Left ventricle myocardium inferior (tissue), 1 donor: ENCODE measurements at places on chromosomes 2 and 18.
A peak's percentile ranks its signal among the peaks of the same experiment; 100 is the strongest.

- no peaks in the 10 kb centered on the region for H3K36me3 ChIP-seq
- peak overlapping the region; percentile 80 for H3K27ac ChIP-seq
- no peaks in the 10 kb centered on the region for H3K27me3 ChIP-seq
- no peak for DNase-seq
- no peak overlapping the region for H3K4me3 ChIP-seq
These were observed 218.9 kb downstream of the BCL2 start for GRCh38 chr18:63100630-63101055.

- H3K27ac ChIP-seq: no peak overlapping the region
- no peak for DNase-seq
- no peak overlapping the region for H3K4me3 ChIP-seq
- H3K4me1 ChIP-seq: peaks cover 13% of the 10 kb centered on the region
- no peaks in the 10 kb centered on the region for H3K36me3 ChIP-seq
- H3K27me3 ChIP-seq: peaks cover 6% of the 10 kb centered on the region
These were observed 72.9 kb upstream of the STK39 start for GRCh38 chr2:168320267-168320666.

- no peaks in the 10 kb centered on the region for H3K36me3 ChIP-seq
- no peaks in the 10 kb centered on the region for H3K4me1 ChIP-seq
- DNase-seq: no peak
- no peak overlapping the region for H3K27ac ChIP-seq
- no peak overlapping the region for H3K4me3 ChIP-seq
- H3K27me3 ChIP-seq: no peaks in the 10 kb centered on the region
These were observed 173.9 kb upstream of the CDH2 start for GRCh38 chr18:28350821-28351220.

DNA sequence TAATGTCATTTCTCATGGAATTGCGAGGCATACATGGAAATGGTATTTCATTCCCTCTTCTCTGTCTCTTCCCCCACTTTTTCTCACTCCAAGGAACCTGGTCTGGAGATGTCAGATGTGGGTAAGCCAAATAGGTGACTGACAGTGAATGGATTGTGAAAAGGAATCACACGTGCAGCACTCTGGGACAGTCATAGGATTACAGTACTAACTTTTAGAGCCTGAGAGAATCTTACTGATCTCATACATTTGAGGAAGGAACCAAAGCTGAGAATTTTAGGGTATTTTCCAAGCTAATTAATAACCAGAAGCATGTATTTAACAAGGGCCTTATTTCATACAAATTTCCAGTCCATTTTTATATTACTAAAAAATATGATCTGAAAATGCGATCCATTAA is 58.1 kb upstream of the ERBB4 start:
- DNase-seq: no peak
- H3K27me3 ChIP-seq: no peaks in the 10 kb centered on the region
- H3K4me3 ChIP-seq: no peak overlapping the region
- no peaks in the 10 kb centered on the region for H3K4me1 ChIP-seq

DNA sequence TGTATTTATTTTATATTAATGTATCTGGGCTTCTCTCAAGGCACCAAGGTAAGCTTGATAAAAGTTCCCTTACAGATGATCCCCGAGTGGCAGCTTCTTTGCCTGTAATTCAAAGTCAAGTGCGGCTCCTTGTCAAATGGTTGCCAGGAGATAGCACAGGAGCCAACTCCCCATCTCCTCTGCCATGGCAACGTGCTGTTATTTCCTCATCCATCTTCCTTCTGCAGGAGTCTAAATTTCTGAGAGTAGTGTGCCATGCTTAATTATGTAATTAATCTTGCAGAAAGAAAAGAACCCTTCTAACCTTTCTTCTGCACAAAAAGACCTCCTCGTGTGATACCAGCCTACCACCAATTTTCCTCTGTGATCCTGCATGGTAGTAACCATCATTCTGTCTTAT is 46.2 kb upstream of the ACMSD start:
- H3K27me3 ChIP-seq: peaks cover 22% of the 10 kb centered on the region
- DNase-seq: no peak
- no peak overlapping the region for H3K27ac ChIP-seq

DNA sequence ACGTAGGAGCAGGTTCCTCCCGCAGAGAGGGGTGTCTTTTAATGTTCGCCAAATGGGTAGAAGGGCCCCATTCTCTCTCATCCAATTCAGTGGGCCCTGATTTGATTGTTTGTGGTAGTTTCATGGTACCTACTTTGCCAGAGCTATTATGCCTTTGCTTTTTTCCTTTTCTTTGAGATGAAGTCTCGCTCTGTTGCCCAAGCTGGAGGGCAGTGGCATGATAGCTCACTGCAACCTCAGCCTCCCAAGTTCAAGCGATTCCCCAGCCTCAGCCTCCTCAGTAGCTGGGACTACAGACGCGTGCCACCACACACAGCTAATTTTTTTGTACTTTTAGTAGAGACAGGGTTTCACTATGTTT is 59.7 kb downstream of the DDX1 start:
- H3K27ac ChIP-seq: no peak overlapping the region
- peaks cover 10% of the 10 kb centered on the region for H3K4me1 ChIP-seq
- H3K36me3 ChIP-seq: no peaks in the 10 kb centered on the region
- no peak overlapping the region for H3K4me3 ChIP-seq

DNA sequence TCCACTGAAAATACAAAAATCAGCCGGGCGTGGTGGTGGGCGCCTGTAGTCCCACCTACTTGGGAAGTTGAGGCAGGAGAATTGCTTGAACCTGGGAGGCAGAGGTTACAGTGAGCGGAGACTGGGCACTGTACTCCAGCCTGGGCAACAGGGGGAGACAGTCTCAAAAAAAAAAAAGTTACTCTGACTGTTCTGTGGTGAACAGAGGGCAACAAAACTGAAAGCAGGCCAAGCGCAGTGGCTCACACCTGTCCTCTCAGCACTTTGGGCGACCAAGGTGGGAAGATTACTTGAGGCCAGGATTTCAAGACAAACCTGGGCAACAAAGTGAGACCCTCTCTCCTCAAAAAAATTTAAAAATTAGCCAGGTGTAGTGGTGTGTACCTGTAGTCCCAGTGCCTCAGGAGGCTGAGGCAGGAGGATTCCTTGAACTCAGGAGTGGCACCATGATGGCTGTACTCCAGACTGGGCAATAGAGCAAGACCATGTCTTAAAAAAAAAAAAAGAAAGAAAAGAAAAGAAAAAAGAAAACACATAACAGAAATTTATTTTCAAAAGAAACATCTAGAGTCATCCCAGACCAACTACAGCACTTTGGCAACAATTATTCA is 13.6 kb upstream of the RTN4 start:
- DNase-seq: no peak
- no peak overlapping the region for H3K27ac ChIP-seq

DNA sequence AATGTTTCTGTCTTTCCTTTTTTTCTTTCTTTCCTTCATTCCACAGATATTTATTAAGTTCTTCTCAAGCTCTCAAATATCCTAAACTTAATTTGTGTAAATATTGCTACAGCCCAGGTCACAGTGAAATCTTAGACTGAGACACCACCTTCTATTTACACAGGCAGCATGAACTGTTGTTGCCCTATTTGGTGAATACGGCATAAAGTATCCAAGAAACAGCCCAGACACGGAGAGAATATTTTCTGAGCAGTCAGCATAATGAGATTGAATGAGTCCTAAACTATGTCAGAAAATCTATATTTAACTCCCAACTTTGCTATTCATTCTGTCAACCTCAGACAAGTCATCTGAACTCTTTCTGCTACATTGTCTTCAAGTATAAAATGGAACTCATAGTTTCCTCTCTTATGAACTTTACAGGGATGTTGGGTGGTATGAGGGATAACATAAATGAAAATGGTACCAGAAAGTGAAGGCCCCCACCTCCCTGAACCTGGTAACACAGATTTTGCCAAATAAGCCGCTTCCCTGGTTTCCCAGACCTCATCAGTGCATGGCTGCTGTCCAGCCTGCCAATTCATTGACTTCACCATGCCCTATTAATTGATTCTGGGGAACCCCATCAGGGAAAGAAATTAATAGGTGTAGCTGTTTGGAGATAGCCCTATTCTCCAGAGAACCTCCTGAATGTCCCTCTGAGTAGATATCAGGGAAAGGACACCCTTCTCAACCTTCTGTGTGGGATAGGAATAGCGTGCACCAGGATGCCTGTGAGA is 235.9 kb downstream of the SETBP1 start:
- H3K4me3 ChIP-seq: no peak overlapping the region
- no peak overlapping the region for H3K27ac ChIP-seq
- H3K4me1 ChIP-seq: peaks cover 22% of the 10 kb centered on the region
- H3K27me3 ChIP-seq: peaks cover 4% of the 10 kb centered on the region
- no peak for DNase-seq

- H3K4me3 ChIP-seq: no peak overlapping the region
- H3K27me3 ChIP-seq: peaks cover 12% of the 10 kb centered on the region
- no peak overlapping the region for H3K27ac ChIP-seq
These were observed 4.0 kb upstream of the DSG2 start for GRCh38 chr18:31493941-31494340.

DNA sequence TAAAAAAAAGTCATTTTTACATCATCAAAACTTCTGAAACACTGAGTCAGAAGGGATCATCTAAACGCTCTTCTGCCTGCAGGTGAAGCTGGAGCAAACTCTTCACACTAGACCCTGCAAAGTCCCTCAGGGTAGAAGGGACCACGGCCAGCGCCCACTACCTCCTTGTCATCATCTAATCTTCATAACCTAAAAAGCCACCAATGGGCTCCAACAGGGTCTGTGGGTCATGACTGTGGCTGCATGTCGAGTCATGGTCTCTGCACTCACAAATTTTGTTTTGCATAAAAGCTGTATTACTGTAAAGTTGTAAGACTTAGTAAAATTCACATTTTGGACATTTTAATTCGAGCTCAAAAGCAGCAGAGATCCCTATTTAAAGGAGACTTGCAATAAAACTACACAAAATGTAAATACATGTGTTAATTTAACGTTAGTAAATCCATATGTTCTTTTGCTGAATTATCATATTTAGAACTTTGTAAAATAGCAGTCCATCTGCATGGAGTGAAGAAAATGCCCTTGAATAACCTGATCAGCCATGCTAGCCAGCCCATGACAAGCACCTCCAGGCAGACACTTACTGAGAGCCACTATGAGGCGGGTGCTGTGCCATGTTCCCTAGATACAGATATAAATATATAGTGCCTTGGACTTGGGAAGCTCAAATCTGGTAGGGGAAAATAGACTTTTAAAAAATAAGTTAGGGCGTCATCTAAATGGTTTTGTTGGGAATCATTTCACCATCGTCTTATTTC is 437.2 kb upstream of the LYPD1 start:
- H3K27ac ChIP-seq: no peak overlapping the region
- H3K36me3 ChIP-seq: no peaks in the 10 kb centered on the region

GRCh38 chr2:183088061-183088460 is 9.5 kb downstream of the DUSP19 start:
- H3K27ac ChIP-seq: no peak overlapping the region
- H3K27me3 ChIP-seq: no peaks in the 10 kb centered on the region
- no peak overlapping the region for H3K4me3 ChIP-seq
- H3K4me1 ChIP-seq: no peaks in the 10 kb centered on the region
- DNase-seq: no peak
- H3K36me3 ChIP-seq: peaks cover 16% of the 10 kb centered on the region

GRCh38 chr2:241280291-241280690 is 35.2 kb downstream of the HDLBP start:
- H3K4me1 ChIP-seq: peaks cover 38% of the 10 kb centered on the region
- H3K27me3 ChIP-seq: no peaks in the 10 kb centered on the region
- DNase-seq: no peak
- H3K4me3 ChIP-seq: no peak overlapping the region
- no peaks in the 10 kb centered on the region for H3K36me3 ChIP-seq
- no peak overlapping the region for H3K27ac ChIP-seq

DNA sequence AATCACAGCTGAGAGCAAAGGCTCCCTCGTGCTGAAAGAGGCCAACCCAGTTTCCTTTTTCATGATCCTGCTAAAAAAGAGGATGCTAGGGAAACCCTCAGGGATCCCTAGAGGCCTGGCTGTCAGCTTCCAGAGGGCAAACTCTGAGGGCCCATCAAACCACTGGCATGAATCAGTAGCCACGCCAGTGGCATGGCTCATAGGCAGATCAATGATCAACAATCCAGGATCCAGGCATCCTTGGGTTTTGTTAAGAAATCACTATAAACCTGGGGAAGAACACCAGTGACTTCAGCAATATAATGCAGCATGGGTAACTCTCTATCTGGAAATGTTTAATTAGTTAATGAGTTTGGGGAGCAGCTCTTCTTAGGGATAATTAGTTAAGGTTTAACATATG is 286.5 kb downstream of the C1D start:
- no peak overlapping the region for H3K27ac ChIP-seq
- H3K4me3 ChIP-seq: no peak overlapping the region
- H3K4me1 ChIP-seq: no peaks in the 10 kb centered on the region
- H3K36me3 ChIP-seq: no peaks in the 10 kb centered on the region

DNA sequence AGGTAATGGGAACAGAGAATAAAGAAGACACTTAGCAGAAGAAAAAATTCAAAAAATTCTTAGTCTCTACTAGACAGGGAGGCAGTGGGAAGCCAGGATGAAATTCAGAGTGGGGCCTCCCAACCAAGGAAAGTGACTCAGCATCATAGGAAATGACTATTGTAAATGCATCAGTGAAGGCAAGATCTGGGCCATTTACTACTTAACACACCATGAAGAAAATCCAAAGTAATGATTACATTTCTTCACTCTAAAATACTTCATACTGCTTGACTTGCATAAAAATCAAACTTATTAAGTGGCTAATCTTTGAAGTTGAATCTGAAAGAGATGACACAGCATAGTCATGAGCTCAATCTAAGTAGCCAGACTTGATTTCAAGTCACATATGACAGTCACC is 405.8 kb upstream of the SLC39A10 start:
- H3K27me3 ChIP-seq: no peaks in the 10 kb centered on the region
- no peak overlapping the region for H3K4me3 ChIP-seq
- no peak for DNase-seq

GRCh38 chr2:30150786-30151185 is 4.0 kb downstream of the YPEL5 start:
- no peak for DNase-seq
- H3K27me3 ChIP-seq: no peaks in the 10 kb centered on the region
- H3K4me3 ChIP-seq: no peak overlapping the region
- no peak overlapping the region for H3K27ac ChIP-seq
- peaks cover 27% of the 10 kb centered on the region for H3K36me3 ChIP-seq
